ENCODE measurements at places on chromosomes 2 and 18. TPM values are rescaled to one million over a fixed set of nuclear protein-coding genes. Genes with fewer than 3 reads are reported as not detected.

DNA sequence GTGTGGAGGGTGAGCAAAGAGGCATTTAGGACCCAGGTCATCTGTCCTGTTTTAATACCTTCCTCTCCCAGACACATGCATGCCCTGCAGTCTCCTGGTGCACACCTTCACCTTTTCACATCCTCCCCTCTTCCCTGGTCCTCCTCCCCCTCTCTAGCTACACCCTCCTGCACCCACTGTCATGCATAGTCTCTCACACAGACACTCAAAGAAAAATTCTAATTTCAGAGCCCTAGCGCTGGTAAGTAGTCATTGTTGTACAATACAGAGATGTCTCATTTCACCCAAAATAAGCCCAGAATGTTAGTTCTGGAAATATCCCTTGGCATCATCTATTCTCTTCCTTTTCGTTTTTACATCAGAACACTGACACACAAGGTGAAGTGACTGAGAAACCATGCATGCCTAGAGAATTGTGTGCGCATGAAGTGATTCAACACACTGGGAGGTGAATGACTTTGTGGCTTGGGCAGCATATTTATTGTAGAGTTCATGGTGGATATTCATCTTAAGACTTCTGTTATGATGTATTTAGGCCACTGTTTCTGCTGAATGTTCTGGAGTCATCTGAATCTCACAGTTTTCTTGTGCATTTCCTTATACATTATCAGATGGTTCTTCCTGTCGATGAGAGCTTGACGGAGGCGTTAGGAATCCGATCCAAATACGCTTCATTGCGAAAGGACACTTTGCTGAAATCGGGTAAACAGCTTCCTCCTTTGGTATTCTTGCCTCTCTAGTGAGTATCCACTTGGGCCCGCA, 69.9 kb downstream of the COA5 start:
- DNase-seq = no peak

DNA sequence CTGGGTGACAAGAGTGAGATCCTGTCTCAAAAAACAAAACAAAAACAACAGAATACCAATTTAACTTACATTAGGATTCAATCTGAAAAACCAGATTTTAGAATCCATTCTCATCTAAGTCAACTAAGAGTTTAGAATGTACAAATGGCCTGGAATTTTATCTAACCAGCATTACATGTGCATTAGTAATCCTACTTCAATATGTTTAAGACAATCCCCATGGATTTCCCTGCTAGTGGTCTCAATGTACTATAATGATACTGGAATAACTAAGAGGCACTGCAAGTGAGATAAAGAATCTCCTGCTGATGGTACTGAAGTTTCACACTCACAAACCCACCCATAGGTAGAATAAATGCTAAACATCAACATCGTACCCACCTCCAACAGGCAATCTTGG, 53.9 kb upstream of the DNER start:
- no peak for DNase-seq

DNA sequence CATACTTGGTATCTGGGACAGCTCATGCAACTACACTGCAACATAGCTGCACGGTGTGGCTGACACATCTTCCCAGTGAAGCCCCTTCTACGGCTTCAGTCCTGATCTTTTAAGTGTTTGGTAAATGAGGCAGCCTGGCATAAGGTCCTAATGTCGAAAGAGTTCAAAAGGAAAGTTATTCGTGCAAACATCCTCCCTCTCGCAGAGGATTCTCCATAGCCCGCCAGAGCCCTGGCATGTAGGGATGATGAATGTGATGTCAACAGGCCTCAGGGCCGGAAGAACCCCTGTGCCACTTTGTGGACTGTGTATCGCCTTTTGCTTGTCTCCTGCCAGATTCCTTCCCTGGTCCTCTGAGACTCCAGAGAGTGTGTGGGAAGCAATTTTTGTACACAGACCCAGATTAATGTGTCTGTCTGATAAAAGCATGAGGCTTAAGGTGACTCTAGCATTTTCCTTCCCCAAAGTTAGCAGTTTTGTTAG, 88.5 kb downstream of the SOCS6 start:
- DNase-seq = no peak

DNA sequence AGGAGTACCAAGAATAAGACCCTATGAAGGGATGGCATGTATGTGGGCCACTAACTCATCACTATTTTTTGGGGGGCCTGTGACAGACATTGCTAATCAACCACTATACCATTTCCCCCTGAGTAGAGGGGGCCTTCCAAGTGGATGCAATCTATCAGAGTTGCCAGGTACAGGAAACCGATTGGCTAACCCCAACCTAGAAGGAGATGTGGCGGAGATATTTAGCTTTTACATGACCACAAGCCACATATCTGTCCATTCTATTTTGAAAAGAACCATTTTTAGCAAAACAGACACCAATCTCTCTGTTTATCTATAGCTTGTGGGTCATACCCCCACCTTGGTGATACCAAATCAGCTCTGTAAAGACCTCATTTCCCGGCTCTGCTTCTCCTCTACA, 51.0 kb downstream of the PAX8 start:
- DNase-seq = no peak

- DNase-seq = no peak
Measured at GRCh38 chr2:120430957-120431356, 85.0 kb downstream of the INHBB start.

DNA sequence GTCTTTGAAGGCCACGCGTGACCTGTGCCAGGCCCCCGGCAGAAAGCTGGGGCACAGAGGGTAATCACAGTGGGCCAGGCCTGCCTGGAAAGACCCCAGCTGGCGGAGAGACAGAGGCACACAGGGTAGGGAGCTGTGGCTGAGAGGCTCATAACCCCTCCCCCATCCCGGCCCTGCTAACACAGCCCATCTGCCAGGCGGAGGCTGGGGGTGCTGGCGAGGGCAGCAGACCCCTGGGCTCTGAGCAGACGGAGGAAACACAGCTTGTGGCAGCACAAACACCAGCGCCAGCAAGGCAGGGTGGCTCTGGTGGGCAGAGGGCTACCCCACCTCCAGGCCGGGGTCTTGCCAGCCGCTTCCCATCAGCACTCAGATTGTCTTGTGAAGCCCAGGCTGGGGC, 19.0 kb downstream of the HS6ST1 start:
- DNase-seq = no peak

- no peak for DNase-seq
Measured at GRCh38 chr2:75100011-75100800, 99.1 kb downstream of the TACR1 start.

DNA sequence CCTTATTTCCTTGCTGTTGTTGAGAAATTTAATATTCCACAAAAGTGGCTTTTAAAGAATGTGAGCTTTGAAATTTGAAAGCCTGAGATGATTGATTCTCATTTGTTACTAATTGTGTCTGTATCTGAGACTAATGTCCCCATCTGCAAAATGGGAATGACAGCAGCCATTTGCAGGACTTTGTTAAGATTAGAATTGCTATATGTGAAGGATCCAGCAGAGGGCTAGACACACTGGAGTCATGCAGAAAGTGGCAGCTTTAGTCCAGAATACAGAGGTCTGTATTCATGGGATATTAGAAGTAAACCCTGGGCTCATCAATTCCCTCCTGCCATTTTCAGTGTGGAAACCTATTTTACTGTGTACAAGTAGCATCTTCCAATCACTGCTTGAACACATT, 296.5 kb upstream of the GYPC start:
- DNase-seq = no peak

DNA sequence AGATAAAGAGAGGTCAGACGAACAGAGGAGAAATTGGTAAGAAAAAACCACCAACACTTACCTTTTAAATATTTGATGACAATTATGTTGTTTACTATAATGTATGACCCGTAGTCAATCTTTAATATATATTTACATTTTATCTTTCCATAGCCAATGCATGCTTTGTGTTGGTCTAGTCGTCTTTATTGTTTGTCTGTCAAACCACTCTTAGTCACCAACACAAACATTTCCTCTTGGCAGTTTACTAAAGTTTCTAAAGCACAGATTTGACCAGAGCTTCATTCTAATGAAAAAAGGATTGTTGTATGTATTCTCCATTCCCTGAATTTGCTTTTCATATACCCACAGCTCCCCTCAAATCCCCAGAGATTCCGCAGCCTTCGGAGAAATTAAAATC, 784.7 kb upstream of the PIK3C3 start:
- no peak for DNase-seq

- no peak for DNase-seq
Measured at GRCh38 chr2:25039126-25039525, 2.8 kb upstream of the EFR3B start.

DNA sequence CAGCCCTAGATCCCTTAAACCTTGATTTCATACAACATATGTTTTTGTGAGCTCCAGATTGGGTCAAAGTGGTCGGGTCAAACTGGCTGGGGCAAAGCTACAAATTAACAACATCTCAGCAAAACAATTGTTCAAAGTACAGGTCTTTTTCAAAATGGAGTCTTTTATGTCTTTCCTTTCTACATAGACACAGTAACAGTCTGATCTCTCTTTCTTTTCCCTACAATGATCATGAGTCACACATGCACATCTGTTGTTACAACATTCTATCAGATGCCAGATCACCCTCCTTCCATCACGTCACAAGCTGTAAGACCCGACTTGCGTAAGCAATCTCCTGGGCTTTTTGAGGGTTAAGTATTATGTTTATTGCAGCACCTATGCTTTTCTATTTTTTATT, 55.1 kb downstream of the RHOB start:
- DNase-seq = peak; percentile 9

DNA sequence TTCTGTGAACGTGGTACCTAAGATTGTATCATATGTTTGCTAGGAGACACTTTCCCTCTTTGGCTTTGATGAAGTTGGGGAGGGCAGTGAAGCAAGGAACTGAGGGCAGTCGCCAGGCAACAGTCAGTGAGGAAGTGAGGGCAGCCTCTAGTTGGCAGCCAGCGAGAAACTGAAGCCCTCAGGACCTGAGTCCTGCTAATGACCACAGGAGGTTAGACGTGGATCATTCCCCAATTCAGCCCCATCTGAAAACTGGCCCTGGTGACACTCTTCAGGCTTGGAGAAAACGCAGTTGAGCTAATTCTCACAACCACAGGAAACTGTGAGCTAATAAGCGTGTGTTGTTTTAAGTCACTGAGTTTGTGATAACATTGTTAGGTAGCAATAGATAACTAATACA, 84.5 kb upstream of the REG3G start:
- no peak for DNase-seq

DNA sequence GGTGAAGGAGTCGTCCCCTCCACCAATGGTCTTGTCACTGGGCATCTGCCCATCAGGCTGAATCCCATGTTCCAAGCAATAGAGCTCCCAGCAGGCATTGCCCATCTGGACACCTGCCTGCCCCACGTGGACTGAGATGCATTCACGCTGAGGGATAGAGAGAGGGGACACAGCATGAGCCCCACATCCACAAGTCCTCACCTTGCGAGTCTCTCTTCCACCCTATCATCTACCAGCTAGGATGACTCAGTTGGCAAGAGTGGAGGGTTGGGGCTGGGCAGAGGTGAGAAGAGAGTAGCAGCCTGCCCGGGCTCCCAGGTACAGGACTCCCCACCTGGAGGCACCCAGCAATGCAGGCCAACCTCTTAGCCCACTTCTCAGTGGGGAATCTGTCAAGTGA, 959 bp upstream of the TUBA4B start:
- no peak for DNase-seq

DNA sequence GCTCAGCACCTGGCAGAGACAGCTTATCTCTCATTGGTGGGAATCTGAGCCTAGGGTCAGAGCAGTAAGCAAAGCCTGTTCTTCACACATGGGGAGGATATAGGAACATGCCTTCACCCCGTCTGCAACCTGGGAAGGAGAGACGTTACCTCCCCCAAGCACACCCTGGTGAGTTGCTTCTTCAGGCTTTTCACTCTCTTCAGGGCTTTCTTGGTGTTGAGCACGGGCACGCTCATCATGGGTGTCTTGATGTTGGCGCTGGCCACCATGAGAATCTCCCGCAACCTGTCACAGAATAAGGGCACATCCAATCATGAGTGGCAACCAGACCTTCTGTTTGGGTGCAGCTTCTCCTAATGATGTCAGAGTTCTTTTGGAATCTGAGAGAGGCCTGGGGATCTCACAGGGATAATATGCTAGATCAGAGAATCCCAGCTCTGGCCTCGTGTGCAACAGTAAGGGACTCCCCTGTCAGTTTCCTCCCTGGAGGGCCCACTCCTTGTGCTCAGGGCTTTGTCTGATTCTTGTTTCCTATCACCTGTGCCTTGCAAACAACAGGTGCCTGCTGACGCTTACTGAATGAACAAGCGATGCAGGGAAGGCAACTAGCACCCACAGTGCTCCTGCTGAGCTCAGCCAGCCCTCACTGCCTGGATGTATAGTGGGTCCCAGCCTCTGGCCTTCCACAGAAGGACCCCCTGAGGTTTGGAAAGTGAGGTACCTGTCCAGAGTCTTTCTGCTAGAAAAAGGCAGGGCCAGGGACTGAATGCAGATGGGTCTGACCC, 66.3 kb downstream of the POLR1A start:
- DNase-seq = peak; percentile 68

GRCh38 chr18:22346953-22347605, 70.6 kb downstream of the CTAGE1 start:
- DNase-seq = no peak

GRCh38 chr18:63936156-63936931, 12.8 kb upstream of the HMSD start:
- DNase-seq = peak; percentile 92

DNA sequence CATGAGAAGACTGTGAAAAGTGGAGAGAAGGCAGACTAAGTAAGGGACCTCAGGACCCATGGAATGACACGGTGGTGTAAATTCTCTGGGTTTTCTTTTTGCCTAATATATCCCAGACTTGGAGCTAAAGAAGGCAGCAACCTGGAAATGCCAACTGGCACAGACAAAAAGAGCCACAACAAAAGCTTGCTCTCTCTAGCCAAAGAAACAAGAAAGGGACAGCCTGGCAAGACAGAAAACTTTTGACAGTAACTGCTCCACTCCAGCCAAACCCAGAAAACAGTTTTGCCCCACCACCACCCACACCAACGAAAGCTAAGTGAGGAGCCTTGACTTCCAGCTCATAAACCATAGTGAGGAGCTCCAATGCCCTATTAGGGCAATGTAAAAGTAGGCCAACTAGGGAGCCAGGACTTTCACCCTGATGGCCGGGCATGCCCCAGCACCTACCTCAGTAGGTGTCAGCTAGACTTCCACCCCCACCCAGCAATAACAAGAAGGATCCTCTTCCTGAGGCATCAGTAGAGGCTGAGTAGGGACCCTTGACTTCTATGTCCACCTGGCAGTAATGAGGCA, 35.5 kb downstream of the PELI1 start:
- no peak for DNase-seq

GRCh38 chr2:210503001-210503623, 26.6 kb upstream of the LANCL1 start:
- no peak for DNase-seq

GRCh38 chr2:223058952-223059716, 7.1 kb downstream of the KCNE4 start:
- no peak for DNase-seq

Gene IRS1
- 17.0 TPM for total RNA-seq

Gene CFAP65
- not detected for total RNA-seq

Gene UGT1A3
- total RNA-seq = not detected

Gene CDH2
- total RNA-seq = 0.71 TPM

Gene KIF1A
- total RNA-seq = not detected

Gene DPP4
- total RNA-seq = 6.9 TPM

Gene REG3G
- not detected for total RNA-seq

Data from mesenteric fat pad (tissue), 1 donor.